ENCODE measurements at places on chromosomes 4 and X.
A peak's percentile ranks its signal among the peaks of the same experiment; 100 is the strongest.

GRCh38 chrX:43655151-43656004, 721 bp upstream of the MAOA start:
- peak; percentile 58 for DNase-seq

- no peak for DNase-seq
Measured at GRCh38 chr4:144518181-144518895, 127.6 kb upstream of the HHIP start.

GRCh38 chr4:20194123-20195013, 57.3 kb upstream of the SLIT2 start:
- DNase-seq, result no peak

DNA sequence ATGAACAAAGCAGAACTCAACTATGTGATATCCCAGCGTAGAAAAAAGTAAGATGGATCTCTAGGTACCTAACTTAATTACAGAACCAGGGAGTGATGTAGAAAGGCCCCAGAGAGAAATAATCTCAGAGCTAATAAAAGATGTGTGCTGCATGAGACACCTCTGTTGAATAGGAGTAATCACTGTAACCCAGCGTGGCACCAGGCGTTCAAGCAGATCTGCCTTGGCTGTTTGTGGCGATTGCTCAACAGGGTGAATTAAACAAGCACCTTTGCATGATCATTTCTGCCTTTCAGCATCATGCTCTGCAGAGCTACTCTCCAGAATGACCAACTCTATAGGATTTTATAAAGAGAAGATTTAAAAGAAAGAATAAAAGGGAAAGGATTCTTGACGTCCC, 81.7 kb upstream of the KCNIP4 start:
- DNase-seq, result no peak

GRCh38 chr4:5019274-5019673, at the start of gene CYTL1:
Gene CYTL1, minus strand, starts transcription at chr4:5019458. Its CDS starts 13 bp downstream, at chr4:5019445.
- DNase-seq, result no peak

DNA sequence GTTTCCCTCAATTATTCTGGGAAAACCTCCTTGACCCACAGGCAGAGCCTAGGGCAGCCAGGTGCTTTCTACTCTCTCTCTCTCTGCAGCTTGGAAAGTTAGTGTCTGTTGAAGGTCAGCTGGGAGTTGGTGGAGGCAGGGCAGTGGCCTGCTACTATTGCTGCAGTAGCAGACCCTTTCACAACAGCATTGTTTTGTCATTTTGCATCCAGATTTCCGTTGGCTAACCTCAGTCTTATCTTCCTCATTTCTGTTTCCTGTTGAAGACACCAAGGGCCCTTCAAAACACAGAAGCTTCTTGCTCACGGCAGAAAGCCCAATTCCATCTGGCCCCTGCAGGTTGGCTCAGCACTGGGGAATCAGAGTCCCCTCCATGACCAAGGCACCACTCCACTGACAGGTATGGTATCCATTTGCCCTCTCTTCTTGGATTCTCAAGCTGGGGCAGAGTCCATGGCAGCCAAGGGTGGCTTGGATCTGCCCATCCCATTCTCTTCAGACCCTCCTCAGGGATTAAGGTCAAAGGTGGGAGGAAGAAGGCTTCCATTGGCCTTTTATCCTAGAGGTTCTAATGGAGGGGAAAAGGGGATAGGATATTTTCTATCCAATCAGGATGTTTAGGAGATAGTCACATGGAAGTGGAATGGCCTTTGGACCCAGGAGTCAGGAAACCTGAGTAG, 24.6 kb downstream of the VSIG4 start:
- DNase-seq, result no peak

DNA sequence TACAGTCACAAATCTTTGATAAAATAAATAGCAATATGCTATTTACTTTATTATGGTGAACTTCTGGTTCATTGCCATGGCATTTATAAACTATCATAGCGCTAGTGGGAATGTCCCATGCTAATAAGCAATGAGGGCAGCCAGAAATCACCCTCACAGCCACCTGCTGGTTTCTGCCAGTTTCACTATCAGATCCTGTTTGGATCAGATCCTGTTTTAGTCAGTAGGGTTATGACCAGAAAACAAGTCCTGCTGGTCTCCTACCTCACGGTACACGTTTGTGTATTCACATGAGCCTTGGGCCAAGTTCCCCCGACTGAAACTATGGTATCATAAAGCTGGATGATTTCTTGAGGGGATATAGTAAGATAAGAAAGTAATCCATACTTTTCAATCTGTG, 17.7 kb downstream of the FOXR2 start:
- no peak for DNase-seq

DNA sequence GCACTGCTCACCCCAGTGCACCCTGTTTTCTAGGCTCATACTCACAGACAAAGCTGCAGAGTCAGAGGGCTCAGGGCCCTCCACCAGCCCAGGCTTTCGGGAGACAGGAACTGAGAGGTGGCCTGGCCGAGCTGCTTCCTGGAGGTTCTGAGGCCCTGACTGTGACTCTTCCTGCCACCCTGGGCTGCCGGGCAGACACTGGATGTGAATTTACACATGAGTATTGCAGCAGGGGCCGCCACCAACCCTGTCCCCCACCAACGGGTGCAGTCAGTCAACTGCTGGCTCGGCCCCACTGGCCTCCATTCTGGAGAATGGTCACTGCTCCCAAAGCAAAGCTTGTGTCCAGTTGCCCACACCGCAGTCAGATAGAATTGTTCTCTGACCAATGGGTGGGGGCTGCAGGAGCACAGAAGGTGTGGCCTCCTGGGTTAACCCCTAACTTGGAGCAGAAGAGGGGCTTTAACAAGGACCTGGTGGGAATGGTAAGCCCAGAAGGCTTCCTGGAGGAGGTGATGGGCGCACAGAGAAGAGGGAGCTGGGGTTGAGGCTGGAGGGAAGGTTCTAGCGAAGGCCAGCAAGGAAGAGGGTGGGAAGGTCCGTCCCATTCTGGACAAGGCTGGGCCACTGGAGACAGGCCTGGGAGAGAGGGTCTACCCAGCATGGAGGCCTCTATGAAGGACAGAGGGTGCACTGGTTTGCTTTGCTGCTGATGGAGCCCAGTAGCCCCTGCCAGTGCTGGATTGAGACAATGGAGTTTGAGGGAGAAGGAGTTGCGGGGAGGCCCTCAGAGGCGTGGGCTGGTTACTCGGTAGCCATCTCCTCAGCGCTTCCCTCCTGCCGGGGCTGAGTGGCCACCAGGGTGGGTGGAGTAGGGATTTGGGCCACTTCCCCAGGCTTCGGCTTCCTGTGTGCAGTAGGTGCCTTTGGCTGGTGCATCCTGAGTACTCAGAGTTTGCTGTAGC, 135.3 kb downstream of the CPZ start:
- DNase-seq, result peak; percentile 29

DNA sequence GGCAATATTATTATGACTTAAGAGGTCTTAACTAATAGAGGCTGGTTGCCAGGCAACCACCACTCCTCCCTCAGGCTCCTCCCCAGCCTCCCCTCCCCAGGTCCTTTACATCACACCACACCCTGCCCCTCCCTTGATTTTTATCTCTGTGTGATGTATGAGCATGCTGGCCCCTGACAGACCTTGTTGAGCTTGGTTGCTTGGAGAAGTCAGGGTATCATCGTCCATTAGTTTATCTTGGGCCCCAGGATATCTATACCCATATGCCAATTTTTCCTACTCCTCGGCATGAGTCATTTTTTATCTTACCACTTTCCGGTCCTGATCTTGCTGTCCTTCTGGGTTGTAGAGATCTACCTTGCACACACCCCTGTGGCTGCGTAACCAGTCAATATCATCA, 2.5 kb downstream of the AKAP4 start:
- no peak for DNase-seq

GRCh38 chr4:78417603-78418002, 134.0 kb upstream of the ANXA3 start:
- no peak for DNase-seq

DNA sequence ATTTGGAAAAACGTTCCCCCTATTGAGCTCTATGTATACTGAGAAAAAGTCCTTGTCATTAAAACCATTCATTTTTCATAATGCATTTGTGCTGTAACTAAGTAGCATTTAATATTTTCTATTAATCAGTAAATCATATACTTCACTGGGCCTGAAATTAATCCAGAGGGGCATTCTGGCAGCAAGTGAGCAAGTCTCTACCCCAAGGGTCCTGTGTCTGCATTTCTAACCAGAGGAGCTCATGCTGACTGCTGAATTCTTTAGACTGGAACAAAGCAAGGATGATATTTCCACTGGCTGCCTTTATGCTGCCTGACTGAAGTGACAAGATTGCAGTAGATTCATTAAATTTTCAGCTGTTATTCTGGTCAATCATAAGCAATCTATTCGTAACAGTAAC, 246.5 kb downstream of the SLITRK2 start:
- no peak for DNase-seq

DNA sequence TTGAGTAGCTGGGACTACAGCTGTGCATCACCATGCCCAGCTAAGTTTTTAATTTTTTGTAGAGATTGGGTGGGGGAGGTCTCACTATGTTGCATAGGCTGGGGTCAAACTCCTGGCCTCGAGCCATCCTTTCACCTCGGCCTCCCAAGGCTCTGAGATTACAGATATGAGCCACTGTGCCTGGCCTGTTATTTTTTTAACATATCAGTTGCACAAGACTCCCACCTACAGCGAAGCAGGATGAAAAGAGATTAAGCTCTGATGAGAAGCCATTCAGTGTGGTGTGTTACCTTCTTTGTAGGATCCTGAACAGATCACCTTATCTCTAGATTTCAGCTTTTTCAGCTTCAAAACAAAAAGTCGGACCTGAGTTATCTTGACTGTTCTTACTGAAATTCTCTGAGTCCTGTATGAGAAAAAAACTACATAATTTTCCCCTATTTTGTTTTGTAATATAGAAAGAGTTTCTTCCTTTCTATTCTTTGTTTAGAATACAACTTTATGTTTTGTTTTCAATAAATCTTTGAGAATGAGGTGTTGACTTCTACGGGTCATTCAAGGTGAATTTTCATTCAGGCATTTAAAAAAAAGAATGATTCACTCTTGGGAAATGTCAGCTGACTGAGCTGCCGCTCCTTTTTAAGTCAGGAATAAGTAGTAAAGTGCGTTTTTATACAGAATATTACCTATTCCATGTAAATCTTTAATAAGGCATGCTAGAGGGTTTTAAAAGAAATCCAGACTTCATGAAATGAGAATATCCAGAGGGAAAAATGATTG, 134.6 kb downstream of the ARSF start:
- DNase-seq, result no peak

DNA sequence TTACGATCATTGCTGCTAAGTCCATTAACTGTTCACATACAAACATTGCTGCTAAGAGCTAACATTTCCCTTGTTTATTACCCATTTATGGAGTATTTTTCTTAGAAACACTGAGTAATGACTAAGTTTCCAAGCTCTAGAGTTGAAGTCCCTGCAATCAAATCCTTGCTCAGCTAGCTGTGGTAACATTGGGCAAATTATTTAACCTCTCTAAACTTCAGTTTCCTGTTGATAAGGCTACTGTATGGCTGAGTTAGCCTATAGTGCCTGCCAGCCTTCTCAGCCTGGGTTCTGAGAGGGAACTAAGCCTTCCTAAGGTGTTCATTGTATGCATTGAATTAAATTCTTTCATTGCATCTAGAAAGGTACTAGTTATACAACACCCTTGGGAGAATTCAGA, 15.2 kb upstream of the SCOC start:
- no peak for DNase-seq

DNA sequence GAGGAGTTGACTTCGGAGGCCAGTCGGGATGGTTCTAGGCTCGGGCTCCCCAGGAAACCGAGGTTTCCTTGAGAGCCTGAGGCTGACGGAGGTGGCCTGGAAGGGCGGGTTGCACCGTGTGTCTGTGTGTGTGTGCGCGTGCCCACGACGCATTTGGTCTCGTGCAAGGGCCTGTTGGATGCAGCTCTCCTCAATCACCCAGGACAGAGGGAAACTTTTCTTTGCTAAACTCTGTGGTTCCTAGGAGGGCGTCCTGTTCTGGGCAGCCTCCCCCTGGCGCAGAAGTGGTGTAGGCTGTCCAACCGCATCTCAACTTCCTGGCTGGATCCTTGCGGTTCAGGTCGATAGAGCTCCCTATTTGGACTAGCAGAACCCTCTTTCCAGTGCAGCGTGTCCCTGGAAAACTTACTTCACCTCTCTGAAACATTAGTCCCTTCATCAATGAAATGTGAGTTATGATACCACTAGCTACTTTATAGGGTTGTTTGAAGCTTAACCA, 973 bp downstream of the STK32B start:
- no peak for DNase-seq

GRCh38 chr4:5206016-5206790, 154.9 kb downstream of the STK32B start:
- no peak for DNase-seq

GRCh38 chr4:1408418-1408817, 2.2 kb upstream of the NKX1-1 start:
- DNase-seq, result no peak

GRCh38 chr4:144178414-144178813, 37.9 kb upstream of the GYPA start:
- no peak for DNase-seq

GRCh38 chrX:138877746-138878145, 166.2 kb upstream of the FGF13 start:
- DNase-seq, result no peak

DNA sequence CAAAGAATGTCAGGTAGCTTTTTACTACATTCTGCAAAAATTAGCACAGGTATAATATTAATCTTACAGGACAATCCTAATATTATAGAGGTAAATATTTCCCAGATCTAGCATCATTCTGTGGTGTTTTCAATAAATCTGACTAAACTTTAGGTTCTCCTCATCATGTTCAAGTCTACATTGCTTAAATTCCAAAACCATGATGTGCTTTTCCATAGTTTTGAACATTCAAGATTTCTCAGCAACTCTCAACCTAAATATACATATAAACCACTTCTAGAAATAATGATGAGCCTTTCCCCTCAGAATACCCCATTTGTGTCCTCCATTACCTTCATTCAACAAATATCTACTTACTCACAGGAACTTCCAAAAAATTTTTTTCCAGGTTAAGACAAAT, 23.1 kb downstream of the EIF4E start:
- DNase-seq, result no peak

GRCh38 chrX:56726605-56727004, 2.4 kb upstream of the NBDY start:
- no peak for DNase-seq

- DNase-seq, result no peak
Measured at GRCh38 chr4:116847616-116848015, 237.8 kb downstream of the TRAM1L1 start.

GRCh38 chrX:50475208-50475607, 4.6 kb upstream of the DGKK start:
- DNase-seq, result no peak

DNA sequence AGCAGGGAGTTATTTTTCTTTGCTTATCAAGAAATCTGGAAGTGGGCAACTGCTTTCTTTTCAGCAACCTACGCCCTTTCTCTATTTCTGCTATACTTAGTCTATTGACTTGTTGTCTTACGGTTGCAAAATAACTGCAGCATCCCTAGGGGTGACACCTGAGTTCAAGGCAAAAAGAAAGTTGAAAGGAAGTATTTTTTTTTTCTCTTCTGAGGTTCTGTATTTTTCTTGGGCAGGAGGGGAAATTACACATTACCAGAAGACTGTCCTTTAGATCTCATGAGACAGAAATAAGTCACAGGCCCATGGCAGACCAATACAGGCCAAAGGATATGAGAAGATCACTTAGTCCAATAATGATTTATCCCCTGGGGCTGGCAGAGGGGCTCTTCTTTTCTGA, 204.7 kb upstream of the CASK start:
- DNase-seq, result no peak

GRCh38 chrX:80511969-80512760, 91.9 kb downstream of the TENT5D start:
- no peak for DNase-seq

Measured in activated CD8-positive, alpha-beta memory T cell treated with anti-CD3 and anti-CD28 coated beads, Interleukin-2, amount 50 U/mL, for 48 hours (primary cell).